ENCODE measurements at places on chromosomes 5 and 9. TPM values are rescaled to one million over a fixed set of nuclear protein-coding genes. Genes with fewer than 3 reads are reported as not detected.

DNA sequence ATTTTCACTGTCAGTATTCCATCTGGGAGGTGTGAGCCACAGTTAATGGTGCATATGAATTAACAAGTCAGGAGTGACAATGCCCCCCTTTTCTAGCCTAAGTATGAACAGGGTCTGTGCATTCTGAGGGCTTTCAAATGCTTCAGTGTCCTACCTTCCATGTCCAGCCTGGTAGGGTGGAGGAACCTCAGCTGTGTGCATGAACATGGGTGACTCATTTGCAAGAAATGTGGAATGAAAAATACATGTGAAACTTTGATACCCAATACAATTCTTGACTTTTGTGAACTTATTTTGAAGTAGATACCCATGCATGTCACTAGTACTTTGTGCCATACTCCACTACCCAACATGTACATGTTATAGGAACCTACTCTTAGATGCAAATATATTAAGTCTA is 375.8 kb downstream of the SEMA5A start:
- no peak for DNase-seq

LCN2 gene
- not detected for total RNA-seq

GRCh38 chr9:110526426-110526825 is 53.1 kb downstream of the SVEP1 start:
- DNase-seq = no peak

DNA sequence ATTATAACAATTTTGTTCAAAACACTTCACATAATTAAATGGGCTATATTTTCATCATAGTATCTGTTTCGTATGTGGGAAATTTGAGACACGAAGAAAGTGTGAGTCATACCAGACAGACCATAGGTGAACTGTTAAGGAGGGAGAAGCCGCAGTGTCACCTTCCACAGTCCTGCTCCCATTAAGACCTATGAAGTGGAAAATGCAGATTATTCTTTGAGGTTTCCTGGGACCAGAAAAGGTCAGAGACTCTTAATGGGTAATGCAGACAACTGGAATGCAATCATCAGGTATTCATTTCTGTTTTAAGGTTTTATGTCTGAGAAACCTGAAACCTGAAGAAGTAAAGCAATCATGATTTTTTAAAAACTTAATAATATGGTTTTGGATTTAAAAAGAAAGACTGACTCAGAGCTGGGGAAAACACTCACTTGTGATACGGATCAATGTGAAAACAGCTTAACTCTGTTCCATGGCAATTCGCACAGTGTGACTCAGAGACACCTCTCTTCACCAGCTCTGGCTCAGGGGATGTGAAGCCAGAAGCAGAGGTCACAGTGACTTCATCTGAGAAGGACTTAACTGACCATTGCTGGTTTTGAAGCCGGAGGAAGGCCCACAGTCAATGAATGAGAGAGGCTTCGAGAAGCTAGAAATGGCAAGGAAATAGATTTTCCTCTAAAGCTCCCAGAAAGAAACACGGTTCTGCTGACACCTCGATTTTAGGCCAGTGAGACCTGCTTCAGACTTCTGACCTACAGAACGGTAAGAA is 17.2 kb upstream of the GCNT1 start:
- DNase-seq = no peak

NADK2 gene
- total RNA-seq = 22.4 TPM

DNA sequence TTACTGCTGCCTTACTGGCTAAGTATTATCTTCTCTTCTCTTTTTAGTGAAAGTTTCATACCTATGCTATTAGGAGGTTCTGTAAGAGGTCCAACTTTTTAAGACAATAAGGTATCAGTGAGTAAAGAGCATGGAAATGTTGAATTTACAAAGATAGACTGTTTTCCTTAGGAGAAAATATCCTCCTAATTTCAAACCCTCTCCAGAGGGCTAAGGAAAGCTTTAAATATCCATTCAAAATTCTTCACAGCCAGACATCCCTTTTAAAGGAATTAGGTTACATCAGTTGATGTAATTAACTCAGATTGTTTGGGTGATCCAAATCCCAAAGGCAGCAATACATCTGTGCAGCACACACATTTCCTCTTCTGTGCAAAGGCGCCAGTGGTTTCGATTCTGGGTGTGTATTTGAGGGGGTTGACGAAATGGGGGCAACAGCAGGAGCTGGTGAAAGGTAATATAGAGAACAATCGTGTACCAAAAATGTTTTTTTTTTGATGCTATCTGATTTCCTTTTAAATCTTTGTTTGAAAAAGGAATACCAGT is 273.8 kb upstream of the RPS23 start:
- no peak for DNase-seq

GAS1 gene
- total RNA-seq = 0.13 TPM

NPDC1 gene
- 33.0 TPM for total RNA-seq

SPINK7 gene
- total RNA-seq = not detected

GRCh38 chr9:128120741-128121465 is 6.6 kb downstream of the PTGES2 start:
- no peak for DNase-seq

OLFM1 gene
- 0.46 TPM for total RNA-seq

SAXO1 gene
- under 0.01 TPM for total RNA-seq

NEK6 gene
- 37.5 TPM for total RNA-seq

- DNase-seq = no peak
Observed at GRCh38 chr5:77849308-77849900, 73.3 kb upstream of the TBCA start.

GRCh38 chr5:43802119-43802518 is 199.1 kb downstream of the NNT start:
- DNase-seq = no peak

GRCh38 chr9:37062336-37062735 is 28.3 kb upstream of the PAX5 start:
- no peak for DNase-seq

FOXI1 gene
- not detected for total RNA-seq

- no peak for DNase-seq
Observed at GRCh38 chr5:74378464-74378863, 262.1 kb downstream of the ENC1 start.

UNC5A gene
- 1.6 TPM for total RNA-seq

UNC13B gene
- total RNA-seq = 70.2 TPM

LECT2 gene
- not detected for total RNA-seq

DNA sequence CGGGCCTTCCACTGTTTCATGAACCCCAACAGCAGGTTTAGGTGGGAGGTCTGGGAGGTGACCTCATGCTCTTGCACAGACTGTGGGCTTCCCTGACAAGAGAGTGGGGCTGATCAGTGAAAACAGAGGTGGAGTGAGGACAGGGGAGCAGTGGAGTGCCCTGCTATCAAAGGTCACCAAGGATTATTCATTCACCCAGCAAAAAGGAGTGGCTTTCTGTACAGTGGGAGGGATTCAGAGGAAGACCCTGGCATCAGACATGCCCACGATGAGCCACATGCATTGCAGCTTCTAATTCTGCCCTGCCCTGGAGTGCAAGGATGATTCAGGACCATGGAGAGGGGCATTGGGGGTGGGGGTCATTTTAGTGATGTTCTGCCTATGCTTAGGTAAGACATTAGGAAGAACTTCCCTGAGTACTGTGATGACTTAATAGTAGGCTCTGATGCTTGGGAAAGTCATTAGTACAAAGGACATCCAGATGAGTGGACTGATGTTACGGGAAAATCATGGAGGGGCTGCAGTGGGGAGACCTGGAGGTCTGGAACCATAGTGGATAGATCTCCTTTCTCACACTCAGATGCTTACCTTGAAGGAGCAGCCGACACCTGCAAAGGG is 12.8 kb downstream of the TRAF1 start:
- DNase-seq = no peak

DNA sequence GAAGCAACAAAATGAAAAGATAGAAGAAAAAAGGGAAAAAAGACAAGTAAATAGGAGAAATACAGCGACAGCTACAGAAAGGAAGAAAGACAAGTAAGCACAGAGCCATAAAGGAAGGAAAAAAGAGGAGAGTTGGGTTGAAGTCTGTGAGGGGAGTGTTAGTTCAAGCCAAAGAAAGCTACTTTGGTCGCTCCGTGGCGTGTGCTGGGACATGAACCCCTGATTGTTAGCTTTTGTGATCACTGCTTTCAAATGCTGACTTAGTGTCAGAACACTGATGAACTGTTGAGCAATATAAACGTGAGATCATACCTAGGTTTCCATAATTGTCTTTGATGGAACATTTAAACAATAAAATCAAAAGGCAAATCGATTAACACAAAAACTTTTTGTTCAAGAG is 370.1 kb downstream of the TMEM161B start:
- DNase-seq = no peak

DNA sequence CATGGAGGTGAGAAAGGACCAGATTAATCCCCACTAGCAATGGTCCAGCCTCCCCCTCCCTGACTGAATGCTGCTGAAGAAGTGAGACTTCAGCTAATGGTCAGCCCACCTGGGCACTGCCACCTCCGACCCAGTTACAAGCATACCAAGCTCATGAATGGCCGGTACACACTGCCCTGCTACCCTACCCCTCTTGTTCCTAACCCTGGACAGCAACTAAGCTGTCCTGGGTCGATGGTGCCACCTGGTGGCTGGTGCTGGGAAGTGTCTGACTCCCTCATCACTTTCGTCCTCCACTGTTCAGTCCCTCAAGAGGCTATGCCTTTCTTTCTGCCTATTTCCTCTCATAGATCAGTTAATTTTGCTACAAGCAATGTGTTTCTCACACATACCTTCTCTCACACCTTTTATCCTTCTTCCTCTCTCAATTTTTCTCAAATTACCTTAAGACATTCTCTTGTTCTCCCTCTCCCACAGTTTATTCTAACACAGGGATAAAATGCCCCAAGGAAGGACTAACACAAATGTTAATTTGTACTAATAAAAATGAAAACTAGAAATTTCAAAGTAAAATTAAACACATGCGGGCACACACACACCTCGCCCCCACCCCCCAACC is 42.4 kb downstream of the PAX5 start:
- no peak for DNase-seq

DNA sequence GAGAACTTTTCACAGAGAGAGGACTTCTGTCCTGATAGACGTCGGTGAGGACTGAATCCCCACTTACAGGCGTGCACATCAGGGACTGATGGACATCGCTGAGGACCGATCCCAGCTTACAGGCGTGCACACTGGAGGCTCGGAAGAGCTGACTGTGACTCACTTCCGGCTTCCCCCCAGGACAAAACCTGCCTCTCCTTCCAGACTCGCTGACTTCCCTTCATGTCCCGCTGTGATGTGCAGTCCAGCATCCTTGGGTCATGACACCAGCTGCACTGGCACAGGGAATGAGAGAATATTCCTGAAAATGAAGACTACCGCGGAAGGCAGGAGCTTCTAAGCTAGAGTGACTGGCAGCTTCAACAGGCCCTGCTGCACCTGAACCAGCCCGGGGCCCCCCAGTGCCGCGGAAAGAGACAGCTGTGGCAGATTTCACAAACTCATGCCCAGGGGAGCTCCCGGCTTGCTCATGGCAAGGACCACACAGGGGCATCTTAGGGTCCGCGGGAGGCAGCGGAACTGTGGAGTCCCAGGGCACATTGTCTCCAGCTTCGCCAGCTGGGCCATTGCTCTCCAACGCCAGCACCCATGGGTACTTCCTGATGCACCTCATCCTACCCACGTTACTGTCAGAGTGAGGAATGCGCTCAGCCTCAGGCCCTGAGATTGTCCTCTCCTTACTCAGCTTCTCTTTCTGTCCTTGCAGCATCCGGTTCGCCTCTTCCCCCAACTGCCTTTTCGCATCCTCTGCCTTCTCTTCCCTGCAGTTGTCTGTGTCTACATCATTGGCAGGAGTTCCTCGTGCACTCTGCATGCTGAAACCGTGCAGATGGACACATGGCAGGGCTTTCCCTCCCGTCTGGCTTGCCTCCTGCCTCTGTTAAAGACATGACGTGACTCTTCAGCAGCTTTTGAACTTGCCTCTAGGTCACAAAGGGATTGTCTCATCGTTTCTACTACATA is 29.5 kb downstream of the SURF6 start:
- no peak for DNase-seq

AGXT2 gene
- total RNA-seq = not detected

GRCh38 chr5:56549096-56549886 is 266.1 kb upstream of the MAP3K1 start:
- no peak for DNase-seq

GRCh38 chr9:115642285-115642684 is 511.3 kb upstream of the PAPPA start:
- no peak for DNase-seq
